ENCODE measurements at places on chromosomes 5 and 9.

- no peak for DNase-seq
Measured at GRCh38 chr5:4246447-4246846, 650.8 kb downstream of the IRX1 start.

GRCh38 chr5:37831821-37832534 is 7.9 kb downstream of the GDNF start:
- no peak for DNase-seq

- DNase-seq = no peak
Measured at GRCh38 chr9:131028221-131028884, 19.4 kb downstream of the LAMC3 start.

- DNase-seq = no peak
Measured at GRCh38 chr9:32886021-32886420, 102.7 kb downstream of the TMEM215 start.

DNA sequence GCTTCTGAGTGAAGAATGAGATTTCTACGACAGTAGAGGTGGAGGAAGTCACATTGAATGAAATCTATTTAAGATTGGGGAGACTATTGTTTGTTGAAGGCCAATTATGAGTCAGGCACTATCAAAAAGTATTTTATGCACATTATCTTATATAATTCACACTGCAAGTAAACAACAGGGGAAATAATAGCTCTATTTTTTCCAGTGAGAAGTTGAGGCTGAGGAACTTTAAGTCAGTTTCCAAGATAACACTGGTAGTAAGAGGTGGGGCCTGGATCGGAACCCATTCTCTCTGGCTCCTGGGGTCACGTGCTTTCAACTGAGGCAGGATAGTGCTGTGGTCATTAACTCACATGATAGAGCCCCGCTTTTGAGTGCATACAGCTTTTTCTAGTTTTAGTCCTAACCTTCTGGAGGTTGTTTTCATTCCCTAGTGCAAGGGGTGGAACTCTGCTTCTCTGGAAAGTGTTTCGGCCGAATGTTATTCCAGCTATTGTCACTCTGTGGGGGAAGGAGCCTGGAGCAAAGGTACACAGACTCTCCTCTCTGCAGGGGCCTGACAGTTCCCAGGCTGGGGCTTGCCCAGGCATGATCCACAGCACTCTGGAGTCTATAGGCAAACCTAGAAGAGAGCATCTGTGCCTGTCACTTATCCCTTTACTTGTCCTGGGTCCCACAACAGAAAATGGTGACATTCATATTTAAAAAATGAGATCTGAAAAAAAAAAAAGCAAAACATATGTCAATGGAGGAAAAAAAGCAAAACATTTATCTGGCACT is 352.4 kb upstream of the ACTBL2 start:
- no peak for DNase-seq

GRCh38 chr9:36328798-36329411 is 70.7 kb upstream of the GNE start:
- DNase-seq = peak; percentile 35

DNA sequence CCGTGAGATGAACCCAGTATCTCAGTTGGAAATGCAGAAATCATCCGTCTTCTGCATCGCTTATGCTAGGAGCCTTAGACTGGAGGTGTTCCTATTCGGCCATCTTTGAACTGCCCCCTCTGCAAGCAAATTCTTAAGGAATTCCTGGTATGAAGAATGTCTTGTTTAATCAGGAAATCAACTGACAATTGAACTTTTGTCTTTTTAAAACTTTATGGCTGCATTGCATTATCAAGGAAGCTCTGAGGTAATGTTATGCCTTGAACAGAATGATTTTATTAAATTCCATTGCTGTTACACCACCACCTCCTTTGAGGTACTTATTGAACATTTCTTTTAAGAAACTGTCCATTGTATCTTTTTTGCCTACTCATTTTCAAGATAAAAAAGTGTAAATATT is 1915.7 kb upstream of the CDH9 start:
- no peak for DNase-seq

DNA sequence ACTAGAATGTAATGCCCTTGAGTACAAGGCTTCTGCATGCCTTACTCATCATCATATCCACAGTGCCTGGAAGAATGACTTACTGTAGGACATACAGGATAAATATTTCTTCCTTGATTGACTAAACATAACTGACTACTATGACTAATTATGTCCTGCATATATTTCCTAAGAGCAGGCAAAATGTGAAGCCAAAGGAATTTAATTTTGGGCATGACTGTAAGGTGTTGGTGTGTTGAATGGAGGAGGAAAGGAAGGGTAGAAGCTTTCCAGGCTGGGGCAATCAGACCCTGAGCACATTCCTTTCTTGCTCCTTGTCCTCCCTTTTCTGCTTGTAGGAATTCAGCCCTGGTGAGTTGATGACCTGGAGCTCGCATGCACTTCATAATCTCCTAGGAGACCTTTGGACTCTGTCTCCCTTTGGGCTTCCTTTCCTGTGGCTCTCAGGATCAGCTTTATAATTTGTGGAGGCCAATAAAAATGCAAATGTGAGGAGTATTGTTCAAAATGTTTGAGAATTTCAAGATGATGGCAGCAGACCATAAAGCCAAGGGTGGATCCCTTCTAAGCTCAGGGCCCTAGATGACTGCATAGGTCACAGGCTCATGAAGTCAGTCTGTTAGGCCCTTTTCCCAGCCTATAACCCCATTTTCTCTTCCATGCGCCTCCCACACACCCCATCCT is 174.0 kb downstream of the HMHB1 start:
- no peak for DNase-seq

- DNase-seq = peak; percentile 52
Measured at GRCh38 chr5:157180374-157181264, at the start of gene ITK. ITK (plus strand) TSS chr5:157180840; CDS start chr5:157180978, 138 bp downstream.

DNA sequence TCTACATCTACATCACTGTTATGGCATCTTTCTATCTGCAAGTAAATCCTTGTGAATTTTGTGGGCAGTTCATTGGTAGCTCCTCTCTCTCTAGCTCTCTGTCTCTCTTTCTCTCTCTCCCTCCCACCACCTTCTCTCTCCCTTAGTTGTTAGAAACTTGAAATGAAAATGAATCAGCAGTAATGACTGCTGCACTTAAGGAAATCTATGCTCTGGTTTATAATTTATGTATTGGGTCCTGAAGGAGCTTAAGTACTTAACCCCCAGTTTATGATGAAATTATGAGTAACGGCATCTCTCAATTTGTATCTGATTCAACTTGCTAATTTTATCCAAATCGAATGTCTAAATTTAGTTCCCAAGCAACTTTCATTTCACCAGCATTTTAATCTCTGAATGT is 52.0 kb upstream of the PTGER4 start:
- DNase-seq = no peak

- no peak for DNase-seq
Measured at GRCh38 chr9:103168254-103168653, 173.1 kb downstream of the CYLC2 start.

GRCh38 chr9:98887918-98888510 is 55.7 kb upstream of the COL15A1 start:
- no peak for DNase-seq

DNA sequence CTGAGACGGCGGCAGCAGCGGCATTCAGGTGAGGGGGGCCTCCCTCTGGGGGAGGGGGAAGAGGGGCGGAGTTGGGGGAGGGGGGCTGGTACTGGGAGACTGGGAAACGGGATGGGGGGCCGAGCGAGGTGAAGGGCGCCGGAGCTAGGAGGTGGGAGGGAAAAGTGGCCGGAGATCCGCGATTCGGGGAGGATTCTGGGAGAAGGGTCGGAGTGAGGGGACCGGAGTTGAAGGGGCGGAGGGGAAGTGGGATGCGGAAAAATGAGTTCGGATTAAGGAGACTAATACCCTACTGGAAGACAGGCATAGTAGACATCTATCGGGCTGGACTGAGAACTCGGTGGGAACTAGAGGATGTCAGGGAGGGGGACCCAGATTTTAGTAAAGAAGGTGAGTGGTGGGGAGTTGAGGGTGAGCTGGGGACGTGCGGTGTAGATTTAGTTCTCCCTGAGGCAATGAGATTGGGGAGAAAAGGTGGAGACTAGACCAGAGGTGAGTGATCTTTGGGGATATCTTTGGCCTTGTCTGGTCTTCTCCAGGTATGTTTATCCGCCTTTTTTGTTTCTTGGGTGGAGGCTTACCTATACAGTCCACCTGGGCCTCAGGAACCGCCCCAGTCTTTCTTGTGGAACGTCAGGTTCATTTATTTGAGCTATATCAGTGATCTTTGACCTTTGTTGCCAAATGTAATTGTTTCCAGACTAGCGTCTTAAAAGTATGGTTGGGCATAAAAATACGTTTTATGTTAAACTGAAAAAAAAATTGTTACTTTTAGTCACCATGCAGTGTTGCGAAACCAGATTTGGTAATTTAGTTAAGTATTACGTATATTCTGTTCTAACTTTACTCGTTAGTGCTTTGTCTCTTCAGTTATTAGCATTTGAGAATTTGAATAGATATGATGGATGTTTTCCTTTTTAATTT is 632 bp downstream of the UBAP1 start:
- DNase-seq = no peak

DNA sequence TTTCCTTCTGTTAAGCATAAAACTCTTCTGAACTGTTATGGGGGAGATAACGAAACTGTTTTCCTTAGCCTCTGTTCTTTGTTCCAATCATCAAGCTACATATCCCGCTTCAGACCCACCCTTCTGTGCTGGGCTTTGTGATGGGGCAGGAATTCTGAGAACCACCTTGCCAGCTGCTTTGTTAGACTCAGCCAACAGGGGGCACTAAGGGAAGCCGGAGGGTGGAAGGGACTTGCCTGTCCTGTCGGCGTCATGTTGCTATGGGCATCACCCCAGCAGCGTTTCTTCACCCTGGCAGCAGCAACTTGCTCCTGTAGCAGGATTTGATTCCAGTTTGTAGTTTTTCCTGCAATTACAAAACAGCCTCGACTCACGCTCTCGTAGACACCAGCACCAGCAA is 169.1 kb downstream of the CAAP1 start:
- DNase-seq = peak; percentile 58

DNA sequence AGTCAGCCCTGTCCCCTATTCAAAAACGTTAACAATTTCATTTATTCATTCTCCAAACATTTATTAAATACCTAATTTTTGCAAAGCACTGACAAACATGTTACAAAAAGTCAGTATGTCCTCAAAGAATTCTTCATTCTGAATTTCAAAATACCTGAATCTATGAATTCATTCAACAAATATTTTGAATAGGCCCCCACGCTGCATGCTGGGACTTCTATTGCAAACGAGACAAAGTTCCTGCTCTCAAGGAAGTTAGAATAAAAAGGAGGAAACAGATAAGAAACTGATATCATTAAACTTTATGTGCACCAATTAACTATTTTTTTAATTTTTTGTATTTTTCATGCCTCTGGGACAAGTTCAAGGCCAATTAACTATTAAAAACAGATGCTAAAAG is 26.6 kb downstream of the TRPM6 start:
- no peak for DNase-seq

DNA sequence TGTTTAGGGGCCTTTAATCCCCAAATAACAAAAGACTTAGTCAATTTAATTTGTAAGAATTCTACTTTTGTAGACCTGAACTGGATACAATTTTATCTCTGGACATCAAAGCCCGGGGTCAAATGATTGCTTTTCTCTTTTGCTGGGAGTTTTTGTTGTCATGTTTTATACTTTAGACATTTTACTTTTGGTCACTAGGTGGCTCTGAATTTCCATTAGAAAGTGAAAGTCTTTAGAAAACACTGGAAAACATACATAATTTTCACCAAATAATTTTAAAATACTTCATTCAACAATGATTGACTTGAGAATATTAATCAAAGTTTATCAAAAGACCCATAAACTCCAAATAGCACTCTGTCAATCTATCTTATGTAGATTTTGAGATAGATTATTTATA is 2.8 kb upstream of the PCA3 start:
- DNase-seq = no peak

- DNase-seq = no peak
Measured at GRCh38 chr9:93084471-93084881, 11.5 kb upstream of the CARD19 start.

GRCh38 chr9:93204470-93205043 is 20.6 kb downstream of the WNK2 start:
- no peak for DNase-seq

- no peak for DNase-seq
Measured at GRCh38 chr5:61289241-61289640, 42.8 kb upstream of the ZSWIM6 start.

GRCh38 chr9:27247756-27248155 is 49.2 kb downstream of the EQTN start:
- peak; percentile 28 for DNase-seq

GRCh38 chr9:34403554-34404380 is 27.1 kb upstream of the MYORG start:
- peak; percentile 76 for DNase-seq

DNA sequence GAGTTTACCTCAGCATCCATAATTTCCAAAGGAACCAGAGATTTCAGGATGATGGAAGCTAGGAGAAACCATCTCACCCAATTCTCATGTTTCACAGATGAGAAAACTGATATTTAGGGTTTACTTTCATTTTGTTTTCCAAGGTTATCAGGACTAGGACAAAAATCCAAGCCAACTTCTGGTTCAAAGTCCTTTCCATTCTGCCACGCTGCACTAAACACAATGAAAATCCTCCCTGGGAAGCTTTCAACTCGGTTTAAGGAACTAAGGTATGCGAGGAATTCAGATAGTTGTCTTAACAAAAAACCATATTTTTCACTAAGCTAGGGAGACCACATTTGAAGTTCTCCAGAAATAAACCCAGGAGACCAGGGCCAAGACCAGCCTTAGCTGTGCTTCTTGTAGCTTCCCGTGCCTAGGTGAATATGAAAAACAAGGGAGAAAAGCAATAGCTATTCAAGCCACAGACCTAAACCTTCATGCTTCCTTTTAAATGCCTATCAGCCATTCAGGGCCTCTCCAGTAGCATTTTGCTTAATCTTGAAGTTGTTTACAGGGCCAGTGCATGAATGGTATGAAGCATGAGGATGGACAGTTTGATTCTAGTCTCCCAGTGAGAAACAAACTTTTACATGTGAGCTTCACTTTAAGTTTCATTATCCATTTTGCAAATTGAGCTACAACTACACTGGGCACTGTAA is 167.9 kb downstream of the DENND1A start:
- DNase-seq = no peak

- DNase-seq = no peak
Measured at GRCh38 chr9:80873861-80874260, 815.5 kb downstream of the TLE1 start.

GRCh38 chr5:171050916-171051315 is 189.1 kb downstream of the RANBP17 start:
- DNase-seq = no peak

GRCh38 chr9:137619240-137620047 is 639 bp downstream of the EHMT1 start:
- DNase-seq = peak; percentile 59

- no peak for DNase-seq
Measured at GRCh38 chr5:77644371-77645157, 6.1 kb upstream of the OTP start.

GRCh38 chr5:103541114-103541513 is 21.5 kb downstream of the NUDT12 start:
- no peak for DNase-seq

DNA sequence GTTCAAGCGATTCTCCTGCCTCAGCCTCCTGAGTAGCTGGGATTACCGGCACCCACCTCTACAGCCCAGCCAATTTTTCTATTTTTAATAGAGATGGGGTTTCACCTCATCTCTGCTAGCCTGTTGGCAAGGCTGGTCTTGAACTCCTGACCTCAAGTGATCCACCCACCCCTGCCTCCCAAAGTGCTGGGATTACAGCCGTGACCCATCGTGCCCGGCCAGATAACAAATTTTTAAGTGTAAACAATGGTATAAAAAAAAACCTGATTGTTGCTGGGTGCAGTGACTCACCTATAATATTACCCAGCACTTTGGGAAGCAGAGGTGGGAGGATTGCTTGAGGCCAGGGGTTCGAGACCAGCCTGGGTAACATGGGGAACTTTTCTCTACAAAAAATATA is 28.0 kb upstream of the N4BP3 start:
- no peak for DNase-seq

GRCh38 chr5:147912011-147912410 is 5.7 kb upstream of the C5orf46 start:
- DNase-seq = no peak
